ENCODE measurements at places on chromosomes 6 and 20. TPM values are rescaled to one million over a fixed set of nuclear protein-coding genes. Genes with fewer than 3 reads are reported as not detected.
A peak's percentile ranks its signal among the peaks of the same experiment; 100 is the strongest.

- H3K27ac ChIP-seq: no peak overlapping the region
- no peak for DNase-seq
- no peak overlapping the region for H3K4me3 ChIP-seq
- no peaks in the 10 kb centered on the region for H3K36me3 ChIP-seq
- H3K4me1 ChIP-seq: no peaks in the 10 kb centered on the region
Observed at GRCh38 chr6:68649669-68650068, 14.6 kb downstream of the ADGRB3 start.

DNA sequence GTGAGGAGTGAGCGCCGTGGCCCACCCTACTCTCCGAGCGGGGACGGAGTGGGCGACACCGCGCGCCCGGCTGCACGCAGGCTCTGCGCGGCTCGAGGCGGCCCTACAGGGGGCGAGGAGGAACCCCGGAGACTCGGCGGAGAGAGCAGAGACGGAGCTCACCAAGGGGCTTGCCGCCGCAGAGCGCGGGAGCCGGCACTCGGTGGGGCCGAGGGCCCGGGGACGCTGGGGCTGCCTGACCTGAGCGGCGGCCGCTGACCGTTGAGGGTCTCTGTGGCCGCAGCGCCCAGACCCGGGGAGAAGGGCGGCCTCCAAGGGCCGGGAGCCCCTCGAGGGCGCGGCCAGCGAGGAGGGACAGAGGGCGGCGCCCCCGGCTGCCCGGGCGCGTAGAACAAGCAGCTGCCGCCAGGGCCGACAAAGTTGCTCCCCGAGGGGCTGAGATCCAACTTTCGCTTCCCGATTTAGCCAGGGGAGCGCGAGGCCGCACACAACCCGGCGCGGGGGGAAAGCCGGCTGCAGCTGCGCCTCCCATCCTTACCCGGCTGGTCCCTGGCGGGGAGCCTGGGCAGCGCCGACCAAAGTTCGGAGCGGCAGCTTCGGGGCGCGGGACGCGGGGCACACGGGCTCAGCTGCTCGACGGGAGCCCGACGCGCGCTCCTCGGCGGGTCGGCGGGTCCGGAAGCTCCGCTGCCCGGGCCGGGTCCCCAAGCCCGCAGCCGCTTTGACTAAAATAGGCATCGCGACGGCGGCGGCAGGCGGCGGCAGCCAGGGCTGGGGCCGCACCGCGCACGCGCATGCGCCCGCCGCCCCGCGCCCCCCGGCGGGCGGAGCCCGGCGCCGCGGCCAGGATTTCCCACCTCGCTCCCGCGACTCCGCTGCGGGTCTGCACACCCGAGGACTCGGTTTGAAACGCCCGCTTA, 43.1 kb downstream of the POPDC3 start:
- H3K4me3 ChIP-seq: peak overlapping the region; percentile 40
- H3K4me1 ChIP-seq: peaks cover 6% of the 10 kb centered on the region
- H3K36me3 ChIP-seq: no peaks in the 10 kb centered on the region
- peaks cover 73% of the 10 kb centered on the region for H3K27me3 ChIP-seq

Gene GSTA1
- total RNA-seq: not detected

Gene TREML4
- total RNA-seq: not detected
